ENCODE measurements at places on chromosomes 1 and 21.
A peak's percentile ranks its signal among the peaks of the same experiment; 100 is the strongest.

DNA sequence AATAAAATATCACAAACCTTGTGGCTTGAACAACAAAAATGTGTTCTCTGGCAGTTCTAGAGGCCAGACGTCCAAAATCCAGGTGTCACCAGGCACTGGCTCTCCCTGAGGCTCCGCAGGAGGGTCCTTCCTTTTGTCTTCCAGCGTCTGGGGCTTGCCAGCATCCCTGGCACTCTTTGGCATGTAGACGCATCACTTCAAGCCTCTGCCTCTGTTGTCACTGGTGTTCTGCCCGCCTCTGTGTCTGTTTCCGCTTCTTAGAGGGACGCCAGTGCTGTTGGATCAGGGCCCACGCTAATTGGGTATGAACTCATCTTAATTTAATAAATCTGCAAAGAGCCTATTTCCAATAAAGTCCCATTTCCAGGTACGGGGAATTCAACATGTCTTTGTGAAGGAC, 273.7 kb upstream of the C1orf174 start:
- no peaks in the 10 kb centered on the region for H3K27me3 ChIP-seq
- H3K36me3 ChIP-seq: no peaks in the 10 kb centered on the region
- no peak overlapping the region for H3K4me3 ChIP-seq
- H3K4me1 ChIP-seq: peaks cover 2% of the 10 kb centered on the region

DNA sequence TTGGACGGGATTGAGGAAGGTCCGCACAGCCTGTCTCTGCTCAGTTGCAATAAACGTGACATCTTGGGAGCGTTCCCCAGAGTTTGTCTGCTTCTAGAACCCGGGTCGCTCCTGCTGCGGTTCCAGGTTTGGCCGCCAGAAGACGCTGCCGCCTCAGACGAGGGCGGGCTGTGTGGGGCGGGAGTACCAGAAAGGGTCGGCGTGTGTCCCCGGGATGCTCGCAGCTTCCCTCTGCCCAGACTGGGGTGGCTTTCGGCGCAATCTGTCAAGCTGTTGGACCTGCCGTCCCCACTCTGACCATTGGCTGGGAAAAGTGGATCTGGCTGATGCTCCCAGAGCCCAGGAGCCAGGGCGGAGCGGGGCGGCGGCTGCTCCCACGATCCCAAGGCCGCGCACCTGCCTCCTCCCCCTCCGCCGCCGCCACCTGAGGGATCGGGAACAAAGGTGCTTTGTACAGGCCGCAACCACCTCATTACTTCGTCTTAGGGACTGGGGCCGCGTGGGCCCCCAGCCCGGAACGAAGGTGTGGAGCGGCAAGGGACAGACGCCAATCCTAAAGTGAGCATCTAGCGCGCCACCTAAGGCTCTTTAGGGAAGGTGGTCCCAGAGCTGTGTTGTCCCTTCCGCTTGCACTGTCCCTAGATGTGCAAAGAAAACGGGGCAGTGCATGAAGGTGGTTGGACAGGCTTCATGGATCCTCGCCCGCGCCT, 683 bp upstream of the EFNA4 start:
- peak overlapping the region; percentile 69 for H3K4me3 ChIP-seq
- peaks cover 35% of the 10 kb centered on the region for H3K4me1 ChIP-seq
- DNase-seq: peak; percentile 86
- peak overlapping the region; percentile 8 for H3K27ac ChIP-seq
- no peaks in the 10 kb centered on the region for H3K27me3 ChIP-seq

DNA sequence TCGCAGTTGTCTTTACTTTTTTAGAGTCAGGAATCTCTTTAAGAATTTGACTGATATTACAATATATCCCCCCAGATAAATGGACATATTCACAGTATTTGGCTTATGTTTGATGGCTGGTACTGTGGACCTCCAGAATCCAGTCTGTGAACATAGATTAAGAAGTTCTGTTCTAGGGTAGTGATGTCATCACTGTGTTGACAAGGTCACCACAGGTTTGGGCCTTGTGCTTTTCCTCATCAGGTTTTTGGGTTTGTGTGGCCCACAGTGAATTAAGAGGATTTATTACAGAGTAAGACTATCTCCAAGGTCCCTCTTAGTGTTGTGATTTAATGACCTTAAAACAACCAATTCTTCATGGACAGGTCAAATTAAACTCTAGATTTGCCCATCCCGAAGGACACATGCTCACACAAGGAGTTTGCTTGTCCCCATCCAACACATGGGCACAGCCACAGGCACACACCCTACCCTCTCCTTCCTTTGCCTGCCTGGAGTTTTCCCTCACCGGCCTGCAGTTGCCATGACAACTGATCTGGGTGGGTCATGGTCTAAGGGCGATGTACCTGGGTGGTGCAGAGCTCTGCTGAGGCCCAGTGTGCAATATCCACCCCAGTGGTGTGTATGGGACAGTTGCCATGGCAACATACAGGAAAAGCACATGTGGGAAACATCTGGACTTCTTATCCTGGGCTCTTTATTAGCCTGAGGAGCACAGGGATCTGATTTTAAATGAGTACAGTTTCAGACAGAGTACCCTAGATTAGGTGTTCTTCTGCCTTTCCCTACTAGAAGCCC, 98.6 kb downstream of the NAV1 start:
- no peak overlapping the region for H3K27ac ChIP-seq
- H3K27me3 ChIP-seq: no peaks in the 10 kb centered on the region
- H3K36me3 ChIP-seq: no peaks in the 10 kb centered on the region
- H3K4me3 ChIP-seq: no peak overlapping the region
- no peaks in the 10 kb centered on the region for H3K4me1 ChIP-seq

DNA sequence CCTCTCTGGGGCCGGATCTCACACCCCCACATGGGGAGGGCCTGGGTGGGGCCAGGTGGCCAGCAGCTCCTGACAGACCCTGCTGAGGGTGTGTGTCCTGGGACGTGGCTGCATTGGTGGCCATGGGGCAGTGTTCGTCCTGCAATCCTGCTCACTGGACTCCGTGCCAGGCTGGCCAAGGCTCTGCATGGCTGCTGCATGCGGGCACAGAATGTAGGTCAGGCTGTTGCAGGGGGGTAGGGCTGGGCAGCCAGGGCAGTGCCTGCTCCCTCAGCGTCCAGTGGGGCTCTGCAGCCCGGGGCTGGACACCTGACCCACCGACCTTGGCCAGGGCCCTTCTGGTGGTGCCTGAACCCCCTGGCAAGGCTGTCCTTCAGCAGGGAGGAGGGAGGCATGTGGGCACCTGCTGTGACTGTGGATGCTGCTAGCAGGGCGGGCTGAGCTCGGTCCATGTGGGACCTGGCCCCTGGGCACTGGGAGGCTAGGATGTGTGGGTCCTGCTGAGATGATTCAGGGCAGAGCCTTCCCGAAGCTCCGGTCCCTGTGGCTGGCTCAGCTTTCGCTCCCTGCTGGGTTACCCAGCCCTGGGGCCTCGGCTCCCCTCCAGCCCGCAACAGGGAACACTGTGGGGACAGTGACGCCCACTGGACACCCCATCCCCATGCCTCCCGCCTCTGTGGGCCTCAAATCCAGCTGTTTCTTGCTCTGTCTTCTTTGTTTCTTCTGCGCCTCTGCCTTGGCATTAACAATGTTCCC, 14.9 kb upstream of the PLCH2 start:
- H3K36me3 ChIP-seq: no peaks in the 10 kb centered on the region
- H3K27ac ChIP-seq: no peak overlapping the region
- H3K27me3 ChIP-seq: no peaks in the 10 kb centered on the region

DNA sequence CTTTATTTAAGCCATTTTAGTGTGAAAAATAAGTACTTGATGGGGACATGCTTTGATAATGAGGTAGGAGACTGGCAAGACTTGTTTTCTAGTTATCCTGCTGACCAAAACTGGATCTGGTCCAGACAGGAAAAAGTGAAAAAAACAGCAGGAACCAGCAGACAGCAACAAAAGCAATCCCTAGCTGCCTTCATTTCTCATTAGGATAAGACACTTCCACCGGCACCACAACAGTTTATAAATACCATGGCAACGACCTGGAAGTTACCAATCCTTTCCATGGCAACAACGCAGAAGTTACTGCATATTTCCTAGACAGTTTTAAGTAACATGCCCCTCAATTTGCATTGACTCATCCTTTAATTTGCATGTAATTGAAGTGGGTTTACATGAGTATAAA, 993.8 kb upstream of the NCAM2 start:
- H3K36me3 ChIP-seq: no peaks in the 10 kb centered on the region
- no peak overlapping the region for H3K27ac ChIP-seq
- DNase-seq: no peak
- H3K27me3 ChIP-seq: no peaks in the 10 kb centered on the region

DNA sequence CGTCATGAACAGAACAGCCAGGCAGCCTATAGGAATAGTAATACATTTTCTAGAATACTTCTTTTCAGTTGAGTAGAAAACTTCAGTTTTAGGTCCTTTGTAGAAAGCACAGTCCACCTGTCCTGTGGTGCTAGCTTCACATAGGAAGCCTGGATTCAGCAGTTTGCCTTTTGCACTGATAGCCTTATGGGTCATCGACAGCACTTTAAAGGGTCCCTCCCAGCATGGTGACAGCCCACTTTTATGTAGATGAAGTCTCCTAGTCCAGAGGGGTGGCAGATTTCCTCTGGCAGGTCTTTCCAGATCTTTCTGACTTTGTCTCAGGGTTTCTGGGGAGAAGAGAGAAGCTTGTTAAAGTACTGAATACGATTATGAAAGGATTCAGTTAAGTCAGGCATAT, 161.4 kb upstream of the TNR start:
- H3K4me3 ChIP-seq: no peak overlapping the region
- H3K27ac ChIP-seq: no peak overlapping the region
- H3K36me3 ChIP-seq: no peaks in the 10 kb centered on the region
- no peaks in the 10 kb centered on the region for H3K4me1 ChIP-seq

GRCh38 chr1:161784968-161785367, 18.8 kb downstream of the ATF6 start:
- DNase-seq: no peak
- H3K27me3 ChIP-seq: no peaks in the 10 kb centered on the region
- H3K27ac ChIP-seq: no peak overlapping the region
- peaks cover 37% of the 10 kb centered on the region for H3K36me3 ChIP-seq
- H3K4me1 ChIP-seq: peaks cover 1% of the 10 kb centered on the region

DNA sequence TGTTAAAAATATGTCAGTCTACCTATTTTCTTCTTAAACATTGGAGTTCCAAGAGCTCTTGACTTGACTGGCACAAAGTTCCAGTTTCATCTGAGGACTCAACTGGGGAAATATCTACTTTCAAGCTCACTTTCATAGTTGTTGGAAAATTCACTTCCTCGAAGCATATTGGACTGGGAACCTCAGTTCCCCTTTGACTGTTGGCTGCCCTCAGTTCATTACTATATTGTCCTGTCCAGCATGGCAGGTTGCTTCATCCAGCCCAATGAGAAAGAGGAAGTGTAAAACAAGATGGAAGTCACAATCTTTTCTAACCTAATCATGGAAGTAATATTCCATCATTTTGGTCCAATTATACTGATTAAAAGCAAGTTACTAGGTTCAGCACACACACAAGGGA, 54.3 kb downstream of the ZNF697 start:
- no peak overlapping the region for H3K27ac ChIP-seq
- peaks cover 7% of the 10 kb centered on the region for H3K27me3 ChIP-seq
- H3K36me3 ChIP-seq: no peaks in the 10 kb centered on the region
- DNase-seq: no peak

DNA sequence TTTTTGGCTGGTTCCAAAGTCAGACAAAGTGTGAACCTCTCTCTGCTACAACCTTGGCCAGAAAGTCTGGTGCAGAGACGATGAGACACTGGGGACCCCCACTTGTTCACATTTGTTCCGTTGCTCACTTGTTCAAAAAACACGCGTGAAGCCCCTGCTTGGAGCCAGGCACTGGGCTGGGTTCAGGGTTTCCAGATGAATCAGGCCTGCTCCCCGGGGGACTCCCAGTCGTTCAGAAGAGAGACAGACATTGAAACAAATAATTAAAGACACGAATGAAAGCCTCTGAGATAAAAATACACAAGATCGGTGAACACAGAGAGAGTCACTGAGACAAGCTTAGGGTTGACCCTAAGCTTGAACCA, 101.5 kb upstream of the RUNX3 start:
- H3K4me1 ChIP-seq: peaks cover 78% of the 10 kb centered on the region
- no peaks in the 10 kb centered on the region for H3K27me3 ChIP-seq
- H3K36me3 ChIP-seq: peaks cover 6% of the 10 kb centered on the region
- peak; percentile 47 for DNase-seq
- peak overlapping the region; percentile 93 for H3K27ac ChIP-seq
- H3K4me3 ChIP-seq: peak overlapping the region; percentile 72

DNA sequence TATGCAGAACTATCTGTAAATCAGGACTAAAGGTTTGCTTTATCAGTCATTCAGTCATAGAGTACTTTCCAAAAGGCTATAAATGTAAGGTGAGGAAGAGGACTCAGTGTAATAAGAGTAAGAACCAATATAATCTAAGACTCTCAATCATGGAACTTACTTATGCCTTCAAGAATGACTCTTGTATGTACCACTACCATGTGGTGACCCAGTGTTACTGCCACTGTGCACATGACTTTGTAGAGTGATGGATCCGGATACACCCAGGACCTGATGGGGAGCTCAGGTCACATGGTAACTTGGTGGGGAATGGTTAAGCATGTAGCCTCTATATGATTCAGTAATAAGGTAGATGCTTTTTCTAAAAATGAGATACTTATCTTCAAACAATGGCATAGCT, 2099.8 kb downstream of the MRPL39 start:
- H3K36me3 ChIP-seq: no peaks in the 10 kb centered on the region
- no peaks in the 10 kb centered on the region for H3K4me1 ChIP-seq
- H3K4me3 ChIP-seq: no peak overlapping the region
- no peak overlapping the region for H3K27ac ChIP-seq
- no peak for DNase-seq

GRCh38 chr1:66633159-66633558, 99.2 kb downstream of the SGIP1 start:
- H3K4me3 ChIP-seq: no peak overlapping the region
- H3K4me1 ChIP-seq: no peaks in the 10 kb centered on the region
- DNase-seq: no peak
- H3K27ac ChIP-seq: no peak overlapping the region
- H3K36me3 ChIP-seq: no peaks in the 10 kb centered on the region

- H3K4me1 ChIP-seq: no peaks in the 10 kb centered on the region
- H3K27ac ChIP-seq: no peak overlapping the region
- no peaks in the 10 kb centered on the region for H3K36me3 ChIP-seq
- no peaks in the 10 kb centered on the region for H3K27me3 ChIP-seq
- no peak overlapping the region for H3K4me3 ChIP-seq
- DNase-seq: no peak
Measured at GRCh38 chr1:7642781-7643529, 128.1 kb upstream of the VAMP3 start.

DNA sequence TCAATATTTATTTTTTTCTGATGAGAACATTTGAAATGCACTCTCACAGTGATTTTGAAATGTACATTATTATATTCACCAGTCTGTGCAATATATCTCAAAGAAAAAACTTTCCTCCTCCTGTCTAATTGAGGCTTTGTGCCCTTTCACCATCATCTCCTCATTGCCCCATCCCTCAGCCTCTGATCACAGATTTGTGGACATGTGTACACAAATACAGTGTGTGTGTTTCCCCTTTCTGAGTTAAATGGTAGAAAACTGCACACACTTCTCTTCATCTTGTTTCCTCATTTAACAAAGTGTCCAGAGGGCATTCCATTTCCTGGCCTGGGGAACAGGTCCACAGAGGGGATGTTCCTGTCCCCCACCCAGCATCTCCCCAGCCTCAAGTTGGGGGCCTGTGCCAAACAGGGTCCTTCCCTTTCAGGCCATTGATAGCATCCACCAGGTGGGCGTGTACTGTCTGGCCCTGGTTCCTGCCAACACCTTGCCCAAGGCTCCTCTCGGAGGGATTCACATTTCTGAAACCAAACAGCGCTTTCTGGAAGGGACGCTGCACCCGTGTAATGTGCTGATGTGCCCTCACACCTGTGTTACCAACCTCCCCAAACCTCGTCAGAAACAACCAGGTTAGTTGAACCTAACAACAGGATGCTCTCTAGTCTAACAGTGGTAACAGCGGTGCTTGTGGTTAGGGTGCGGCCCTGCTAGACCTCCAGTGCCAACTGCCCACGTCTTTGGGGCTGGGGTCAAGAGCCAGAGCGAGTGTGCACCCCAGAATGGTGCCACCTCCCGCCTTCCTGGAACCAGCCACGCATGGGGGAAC, 54.6 kb downstream of the S100B start:
- peaks cover 51% of the 10 kb centered on the region for H3K36me3 ChIP-seq
- peak; percentile 66 for DNase-seq
- no peaks in the 10 kb centered on the region for H3K27me3 ChIP-seq
- H3K4me1 ChIP-seq: peaks cover 44% of the 10 kb centered on the region

Measured in activated CD4-positive, alpha-beta memory T cell treated with anti-CD3 and anti-CD28 coated beads, Interleukin-2, amount 10 ng/mL, durations not matched to agents 7 days and 5 days (primary cell).